Kidney (tissue), 22 donors: ENCODE measurements at places on chromosomes 5 and 9. TPM values are rescaled to one million over a fixed set of nuclear protein-coding genes. Genes with fewer than 3 reads are reported as not detected.

Gene PCDHB14
- polyA plus RNA-seq = 2.0 TPM

Gene SLC36A3
- polyA plus RNA-seq = not detected

Gene DMRTA1
- polyA plus RNA-seq = 2.6 TPM

- H3K27me3 ChIP-seq = no peaks in the 10 kb centered on the region
- no peak overlapping the region for H3K4me3 ChIP-seq
- H3K4me1 ChIP-seq = no peaks in the 10 kb centered on the region
- H3K36me3 ChIP-seq = no peaks in the 10 kb centered on the region
- H3K27ac ChIP-seq = no peak overlapping the region
- DNase-seq = no peak
These were observed 137.3 kb upstream of the KIF2A start for GRCh38 chr5:62168506-62169281.

DNA sequence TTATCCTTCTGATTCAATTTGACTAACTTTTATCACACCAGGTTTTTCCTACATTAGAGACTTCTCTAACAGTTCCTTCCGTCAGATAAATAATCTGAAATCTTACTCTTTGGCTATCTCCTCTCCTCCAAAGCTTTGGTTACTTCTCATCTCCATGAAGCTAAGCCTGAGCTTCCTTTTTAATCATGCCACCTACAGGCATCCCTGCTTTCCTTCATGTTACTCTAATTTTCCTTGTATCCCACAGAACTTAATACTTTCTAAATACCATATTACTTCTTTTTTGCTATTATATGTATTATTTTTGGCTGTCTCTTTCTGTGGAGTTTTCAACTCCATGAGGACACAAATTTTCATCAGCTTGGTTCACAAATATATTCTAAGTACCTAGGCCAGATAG is 49.7 kb downstream of the C9 start:
- no peaks in the 10 kb centered on the region for H3K4me1 ChIP-seq
- no peak overlapping the region for H3K27ac ChIP-seq
- no peak overlapping the region for H3K4me3 ChIP-seq
- H3K27me3 ChIP-seq = no peaks in the 10 kb centered on the region
- DNase-seq = no peak

DNA sequence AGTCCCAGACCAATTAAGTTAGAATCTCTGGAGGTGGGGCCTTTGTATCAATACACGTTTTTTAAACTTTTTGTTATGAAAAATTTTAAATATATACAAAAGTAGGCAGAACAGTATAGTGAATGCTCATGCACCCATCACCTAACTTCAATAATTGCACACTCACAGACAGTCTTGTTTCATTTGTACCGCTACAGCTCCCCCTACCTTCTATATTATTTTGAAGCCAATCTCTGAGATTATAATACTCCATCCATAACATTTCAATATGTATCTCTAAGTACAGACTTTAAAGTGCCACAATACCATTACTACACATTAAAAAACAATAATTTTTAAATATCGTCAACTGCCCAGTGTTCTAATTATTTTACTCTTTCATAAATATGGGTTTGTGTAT is 32.9 kb downstream of the ISL1 start:
- no peak overlapping the region for H3K27ac ChIP-seq
- H3K27me3 ChIP-seq = no peaks in the 10 kb centered on the region
- no peak for DNase-seq
- no peaks in the 10 kb centered on the region for H3K36me3 ChIP-seq
- H3K4me1 ChIP-seq = no peaks in the 10 kb centered on the region
- H3K4me3 ChIP-seq = no peak overlapping the region

GRCh38 chr9:124652203-124652602 is 118.9 kb downstream of the NR6A1 start:
- H3K4me3 ChIP-seq = no peak overlapping the region
- no peaks in the 10 kb centered on the region for H3K27me3 ChIP-seq
- no peak for DNase-seq
- no peak overlapping the region for H3K27ac ChIP-seq
- no peaks in the 10 kb centered on the region for H3K36me3 ChIP-seq

GRCh38 chr5:142095651-142096330 is 12.8 kb upstream of the NDFIP1 start:
- no peaks in the 10 kb centered on the region for H3K27me3 ChIP-seq
- H3K4me1 ChIP-seq = peaks cover 6% of the 10 kb centered on the region
- no peak for DNase-seq
- H3K36me3 ChIP-seq = no peaks in the 10 kb centered on the region
- H3K27ac ChIP-seq = no peak overlapping the region

DNA sequence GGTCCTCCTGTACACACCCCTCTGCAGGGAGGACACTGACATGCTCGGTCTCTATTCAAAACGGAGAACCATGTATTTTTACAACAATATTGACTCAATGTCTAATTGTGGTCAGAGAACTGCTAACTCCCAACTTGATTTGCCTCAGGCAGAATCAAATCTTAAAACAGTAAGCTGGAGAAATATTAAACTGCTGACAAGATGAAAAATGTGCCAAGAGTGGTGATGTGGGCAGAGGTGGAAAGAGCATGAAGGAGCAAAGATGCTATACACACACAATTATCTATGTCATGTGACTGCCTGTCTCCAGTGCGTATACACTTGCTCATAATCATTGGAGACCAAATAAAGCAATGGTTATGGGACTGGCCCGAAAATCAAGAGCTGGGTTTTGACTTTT is 556.1 kb upstream of the ZNF608 start:
- DNase-seq = no peak
- no peaks in the 10 kb centered on the region for H3K4me1 ChIP-seq
- no peaks in the 10 kb centered on the region for H3K27me3 ChIP-seq
- H3K4me3 ChIP-seq = no peak overlapping the region
- no peaks in the 10 kb centered on the region for H3K36me3 ChIP-seq

DNA sequence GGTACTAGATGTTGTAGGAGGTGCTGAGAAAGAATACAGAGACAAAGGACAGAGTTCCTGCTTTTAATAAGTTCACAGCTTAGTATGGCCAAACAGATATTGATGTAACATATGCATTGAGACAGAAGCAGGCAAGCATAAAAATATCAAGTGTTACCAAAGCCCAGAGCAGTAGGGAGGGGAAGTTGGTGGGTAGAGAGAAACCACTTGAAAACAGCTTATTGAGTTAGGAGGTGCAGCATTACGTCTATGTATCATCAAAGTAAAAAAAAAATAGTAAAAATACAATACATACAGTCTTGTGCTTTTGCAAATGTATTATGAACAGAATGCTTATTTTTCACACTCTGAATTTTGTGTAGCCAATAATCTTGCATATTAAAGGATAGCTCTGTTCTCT is 441.8 kb upstream of the SGCD start:
- H3K27ac ChIP-seq = no peak overlapping the region
- H3K27me3 ChIP-seq = no peaks in the 10 kb centered on the region
- no peaks in the 10 kb centered on the region for H3K4me1 ChIP-seq
- H3K36me3 ChIP-seq = no peaks in the 10 kb centered on the region
- no peak overlapping the region for H3K4me3 ChIP-seq
- no peak for DNase-seq

DNA sequence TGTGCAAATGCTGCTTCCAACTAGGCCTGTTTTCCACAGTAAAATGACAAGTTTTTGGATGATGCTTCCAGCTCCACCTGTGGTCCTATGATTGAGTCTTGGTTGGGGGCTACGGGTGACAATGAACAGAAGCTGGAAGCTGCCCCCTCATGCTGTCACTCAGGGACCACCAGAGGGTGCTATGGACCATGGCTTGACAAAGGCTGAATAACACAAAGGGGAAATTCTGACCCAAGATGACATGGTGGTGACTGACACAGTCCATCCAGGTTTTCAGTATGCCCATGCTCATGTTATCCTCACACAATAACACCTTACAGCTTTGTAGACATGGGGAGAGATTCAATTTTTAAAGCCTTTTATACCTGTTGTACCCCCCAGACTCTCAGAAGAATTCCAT is 23.9 kb upstream of the SAP30L start:
- no peak for DNase-seq
- no peaks in the 10 kb centered on the region for H3K27me3 ChIP-seq
- no peaks in the 10 kb centered on the region for H3K36me3 ChIP-seq
- no peaks in the 10 kb centered on the region for H3K4me1 ChIP-seq

- no peaks in the 10 kb centered on the region for H3K27me3 ChIP-seq
- DNase-seq = no peak
- H3K4me1 ChIP-seq = no peaks in the 10 kb centered on the region
- no peak overlapping the region for H3K27ac ChIP-seq
- H3K36me3 ChIP-seq = no peaks in the 10 kb centered on the region
These were observed 215.3 kb downstream of the PRELID2 start for GRCh38 chr5:145619806-145620310.

GRCh38 chr9:114025196-114025753 is 52.8 kb downstream of the AMBP start:
- no peak for DNase-seq
- no peaks in the 10 kb centered on the region for H3K27me3 ChIP-seq
- H3K4me3 ChIP-seq = no peak overlapping the region
- peaks cover 10% of the 10 kb centered on the region for H3K36me3 ChIP-seq
- no peaks in the 10 kb centered on the region for H3K4me1 ChIP-seq
